ENCODE measurements at places on chromosomes 16 and 17.

- DNase-seq = no peak
These were observed 22.8 kb downstream of the PCTP start for GRCh38 chr17:55773671-55774070.

GRCh38 chr17:78013683-78014467 lies 55.4 kb downstream of the TNRC6C start:
- DNase-seq = no peak

DNA sequence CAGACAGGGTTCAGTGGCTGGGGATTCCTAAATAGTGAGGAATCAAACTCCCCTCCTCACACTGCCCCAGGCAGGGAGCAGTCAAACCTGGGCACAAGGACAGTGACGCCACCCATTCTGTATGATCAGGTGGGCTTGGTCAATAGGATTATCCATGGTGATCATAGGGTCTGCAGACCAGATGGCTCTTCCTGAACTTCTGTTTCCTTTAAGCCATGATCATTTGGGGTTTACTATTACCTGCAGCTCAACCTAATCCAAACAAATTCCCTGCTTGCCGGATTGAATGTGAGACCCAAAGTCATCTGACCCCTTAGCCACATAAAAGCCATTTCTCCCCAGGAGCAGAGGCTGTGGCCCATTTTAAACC lies 54.3 kb downstream of the PLXDC1 start:
- DNase-seq = no peak

DNA sequence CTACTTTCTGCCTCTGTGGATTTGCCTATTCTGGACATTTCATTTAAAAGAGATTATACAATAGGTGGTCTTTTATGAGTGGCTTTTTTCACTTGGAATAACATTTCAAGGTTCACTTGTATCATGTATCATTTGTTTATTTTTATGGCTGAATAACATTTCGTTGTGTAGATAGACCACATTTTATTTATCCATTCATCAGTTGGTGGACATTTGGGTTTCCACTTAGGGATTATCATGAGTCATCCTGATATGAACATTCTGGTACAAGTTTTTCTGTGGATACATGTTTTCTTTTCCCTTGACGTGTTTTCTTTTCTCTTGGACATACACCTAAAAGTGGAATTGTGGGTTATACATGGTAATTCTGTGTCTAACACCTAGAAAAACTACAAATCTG lies 25.3 kb downstream of the PRSS54 start:
- no peak for DNase-seq

GRCh38 chr16:29743827-29744531 lies 1.8 kb downstream of the C16orf54 start:
- DNase-seq = no peak

GRCh38 chr16:13573903-13574302 lies 346.1 kb upstream of the ERCC4 start:
- no peak for DNase-seq

DNA sequence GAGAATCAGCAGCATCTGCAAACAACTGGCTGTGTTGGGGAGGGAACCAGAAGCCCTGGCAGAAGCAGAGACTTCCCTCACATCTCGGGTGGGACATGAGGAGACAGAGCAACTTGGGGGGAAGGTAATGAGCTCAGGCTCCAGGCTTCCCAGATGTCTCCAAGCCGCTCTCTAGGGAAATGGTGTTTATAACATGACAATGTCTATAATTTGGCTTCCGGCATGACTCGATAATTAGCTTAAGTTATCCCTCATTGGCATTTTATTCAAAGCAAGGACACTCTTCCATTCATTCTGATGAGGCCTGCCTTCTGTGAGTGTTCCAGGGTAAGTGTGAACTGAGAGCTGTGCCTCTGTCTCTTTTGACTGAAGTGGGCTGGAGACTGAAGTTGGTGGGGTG lies 14.7 kb upstream of the MLLT6 start:
- no peak for DNase-seq

- no peak for DNase-seq
These were observed 37.8 kb downstream of the MSI2 start for GRCh38 chr17:57294101-57294500.

- DNase-seq = no peak
These were observed 83.8 kb downstream of the ABCC1 start for GRCh38 chr16:16033208-16033717.

DNA sequence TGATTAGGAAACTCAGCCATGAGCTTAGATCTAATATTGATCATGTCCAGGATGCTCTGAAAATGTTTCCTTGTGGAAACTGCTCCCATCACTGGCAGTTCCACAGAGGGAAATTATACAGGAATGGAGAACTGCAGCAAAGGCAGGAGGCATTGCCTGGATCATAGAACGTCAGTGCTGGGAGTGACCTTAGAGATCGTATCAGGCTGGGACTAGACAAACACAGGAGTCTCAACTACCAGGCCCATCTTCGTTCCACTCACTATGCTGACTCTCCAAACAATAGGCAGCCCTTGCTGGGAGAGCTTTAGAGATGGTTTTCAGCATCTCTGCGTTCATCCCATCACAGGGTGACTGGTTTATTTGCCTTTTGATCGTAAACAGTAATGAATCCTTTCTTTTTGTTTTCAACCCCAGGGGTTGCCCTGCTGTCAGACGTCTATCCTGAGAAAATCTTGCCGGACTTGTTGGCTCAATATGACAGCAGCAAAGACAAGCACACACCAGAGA lies 130.3 kb downstream of the TANGO6 start:
- no peak for DNase-seq

- DNase-seq = no peak
These were observed 66.3 kb downstream of the BPTF start for GRCh38 chr17:67891481-67892119.

DNA sequence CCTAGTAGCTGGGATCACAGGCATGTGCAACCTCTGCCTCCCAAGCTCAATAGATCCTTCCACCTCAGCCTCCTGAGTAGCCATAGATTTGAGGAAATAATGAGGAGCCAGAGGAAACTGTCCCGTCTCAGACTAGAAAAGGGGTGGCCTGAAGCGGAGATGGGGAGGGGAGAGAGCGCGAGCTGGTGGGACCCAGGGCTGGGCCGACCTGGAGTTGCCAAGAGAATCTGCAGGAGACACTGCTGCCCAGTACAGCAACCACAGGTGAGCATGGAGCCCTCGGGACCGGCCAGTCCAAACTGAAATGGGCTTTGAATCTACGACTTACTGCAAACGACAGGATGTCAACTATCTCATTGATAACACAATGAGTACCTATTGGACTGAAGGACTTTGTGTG lies 24.3 kb downstream of the CD300A start:
- no peak for DNase-seq

- no peak for DNase-seq
These were observed 19.6 kb upstream of the CCL1 start for GRCh38 chr17:34382621-34383124.

GRCh38 chr17:71625330-71625729 lies 495.5 kb upstream of the SOX9 start:
- DNase-seq = no peak

GRCh38 chr16:1277617-1278282 lies 21.9 kb downstream of the TPSD1 start:
- DNase-seq = no peak

DNA sequence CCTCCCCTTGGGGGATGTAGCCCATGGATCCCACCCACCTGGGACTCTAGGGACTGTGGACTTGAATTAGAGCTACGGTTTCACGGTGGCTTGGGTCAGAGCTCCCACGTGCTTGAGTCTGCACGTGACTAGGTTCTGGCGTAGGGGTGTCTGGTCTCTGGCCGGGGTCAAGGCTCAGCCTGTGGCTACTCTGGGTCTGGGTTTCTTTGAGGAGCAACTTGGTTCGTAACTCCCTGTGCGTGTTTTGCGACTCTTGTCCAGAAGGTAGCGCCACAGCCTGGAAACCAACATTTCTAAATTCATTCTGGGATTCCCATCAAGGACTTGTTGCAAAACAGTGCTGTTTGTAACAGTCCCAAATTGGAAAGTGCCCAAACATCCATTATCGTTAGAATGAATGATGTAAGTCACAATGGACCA lies 470 bp upstream of the GGT6 start:
- DNase-seq = no peak

DNA sequence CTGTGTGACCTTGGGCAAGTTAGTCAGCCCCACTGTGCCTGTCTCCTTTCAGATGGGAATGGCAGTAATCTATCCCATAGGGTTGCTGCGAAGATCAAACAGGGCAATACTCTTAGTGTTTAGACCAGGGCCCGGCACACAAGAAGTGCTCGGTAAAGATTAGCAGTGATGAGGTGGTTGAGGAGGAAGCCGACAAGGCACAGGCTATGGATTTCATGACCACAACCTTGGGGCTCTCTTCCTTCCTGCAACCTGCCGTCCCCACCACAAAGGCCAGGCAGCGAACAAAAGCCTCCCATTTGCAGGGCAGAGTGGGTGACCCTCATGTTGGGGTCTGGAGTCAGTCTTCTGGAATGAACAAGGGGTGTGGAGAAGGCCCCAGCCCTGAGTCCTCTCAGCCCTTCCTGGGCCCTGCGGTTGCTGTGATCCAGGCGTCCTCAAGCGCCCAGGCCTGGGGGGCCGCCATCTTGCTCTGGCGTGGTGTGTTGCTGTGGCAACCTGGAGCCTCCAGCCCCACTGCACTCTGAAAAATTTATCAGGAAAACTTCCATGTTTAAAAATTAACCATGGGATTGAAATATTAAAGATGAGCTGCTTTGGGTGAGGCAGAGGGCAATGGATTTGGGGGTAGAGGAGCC lies 9.8 kb downstream of the ADAM11 start:
- DNase-seq = no peak

- no peak for DNase-seq
These were observed 518.6 kb downstream of the GRIN2A start for GRCh38 chr16:9663588-9663987.

DNA sequence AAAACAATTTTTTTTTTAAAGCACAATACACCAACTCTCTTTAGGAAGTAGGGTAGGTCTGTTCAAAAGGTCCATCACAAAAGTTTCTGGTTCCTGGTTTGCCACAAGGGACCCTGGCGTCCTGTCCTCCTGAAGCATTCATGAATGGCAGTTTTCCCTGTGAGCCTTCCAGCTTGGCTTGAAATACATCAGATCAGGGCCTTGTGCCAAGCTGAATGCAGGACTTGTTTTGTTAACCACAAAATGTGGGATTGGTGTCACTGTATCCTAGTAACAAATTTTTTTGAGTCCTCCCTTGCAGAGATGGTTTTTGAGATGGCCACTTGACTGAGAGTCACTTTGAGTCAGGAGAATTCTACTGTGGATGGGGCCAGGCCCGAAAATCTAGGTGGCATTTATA lies 3.9 kb downstream of the GNAO1 start:
- DNase-seq = no peak

DNA sequence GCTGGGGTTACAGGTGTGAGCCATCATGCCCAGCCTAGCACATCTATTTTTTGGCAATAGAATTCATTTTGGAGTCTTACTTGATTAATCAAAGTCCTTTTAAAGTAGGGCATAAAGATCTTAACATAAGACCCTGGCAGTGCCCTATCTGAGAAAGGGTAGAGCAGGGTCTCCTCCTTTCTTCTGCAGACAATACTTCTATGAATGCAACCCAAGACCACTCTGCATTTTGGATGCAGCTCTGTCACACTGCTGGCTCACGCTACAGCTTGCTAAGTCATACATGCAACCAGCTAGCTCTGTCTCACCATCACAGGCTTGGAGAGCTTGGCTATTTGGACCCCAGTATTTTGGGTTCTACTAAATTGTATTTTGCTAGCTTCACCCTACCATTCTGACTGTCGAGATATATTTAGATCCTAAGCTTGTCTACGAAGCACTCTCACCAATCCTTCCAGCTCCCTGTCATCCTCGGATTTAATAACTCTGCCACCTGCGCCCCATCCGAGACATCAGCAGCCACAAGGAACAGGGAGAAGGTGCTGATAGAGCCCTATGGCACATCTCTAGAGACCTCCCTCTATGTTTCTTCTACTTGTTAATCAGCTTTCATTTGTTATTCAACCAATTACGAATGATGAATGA lies 45.1 kb downstream of the RBFOX3 start:
- no peak for DNase-seq

- no peak for DNase-seq
These were observed 29.4 kb downstream of the CACNA1H start for GRCh38 chr16:1182316-1182671.

DNA sequence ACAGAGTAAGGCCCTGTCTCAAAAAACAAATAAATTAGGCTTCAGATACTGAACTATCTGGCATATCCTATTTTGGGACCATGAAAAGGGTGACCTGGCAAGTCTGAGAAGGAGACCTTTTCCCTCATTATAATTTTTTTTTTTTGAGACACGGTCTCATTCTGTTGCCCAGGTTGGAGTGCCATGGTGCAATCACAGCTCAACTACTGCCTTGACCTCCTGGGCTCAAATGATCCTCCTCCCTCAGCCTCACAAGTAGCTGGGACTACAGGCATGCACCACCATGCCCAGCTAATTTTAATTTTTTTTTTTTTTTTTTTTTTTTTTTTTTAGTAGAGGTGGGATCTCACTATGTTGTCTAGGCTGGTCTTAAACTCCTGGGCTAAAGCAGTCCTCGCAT lies 37.3 kb downstream of the PLCG2 start:
- DNase-seq = no peak

DNA sequence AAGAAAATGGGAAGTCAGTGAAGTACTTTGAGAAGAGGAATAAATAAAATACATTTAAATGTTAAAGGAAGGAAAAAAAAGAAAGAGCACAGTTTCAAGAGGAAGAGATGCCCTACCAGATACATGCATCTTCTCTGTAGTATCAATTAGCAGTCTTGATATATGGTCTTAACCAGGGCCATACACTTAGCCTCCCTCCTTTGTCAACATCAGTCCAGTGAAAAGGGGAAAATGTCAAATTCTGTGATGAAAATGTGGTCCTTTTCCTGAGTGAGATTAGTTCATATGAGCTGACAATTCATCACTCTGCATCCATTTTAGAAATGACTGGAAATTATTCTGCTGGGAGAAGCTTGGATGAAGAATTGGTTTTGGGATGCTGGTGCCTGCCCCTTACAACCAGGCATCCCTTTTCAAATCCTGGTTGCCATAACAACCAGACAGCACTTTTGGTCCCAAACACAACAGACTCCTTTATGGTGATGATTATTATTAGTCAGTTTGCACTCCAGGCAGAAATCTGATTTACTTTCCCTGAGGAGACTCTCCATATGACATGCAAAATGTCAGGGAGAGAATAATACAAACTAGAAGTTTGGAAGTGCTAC lies 933.6 kb upstream of the CDH8 start:
- DNase-seq = no peak

DNA sequence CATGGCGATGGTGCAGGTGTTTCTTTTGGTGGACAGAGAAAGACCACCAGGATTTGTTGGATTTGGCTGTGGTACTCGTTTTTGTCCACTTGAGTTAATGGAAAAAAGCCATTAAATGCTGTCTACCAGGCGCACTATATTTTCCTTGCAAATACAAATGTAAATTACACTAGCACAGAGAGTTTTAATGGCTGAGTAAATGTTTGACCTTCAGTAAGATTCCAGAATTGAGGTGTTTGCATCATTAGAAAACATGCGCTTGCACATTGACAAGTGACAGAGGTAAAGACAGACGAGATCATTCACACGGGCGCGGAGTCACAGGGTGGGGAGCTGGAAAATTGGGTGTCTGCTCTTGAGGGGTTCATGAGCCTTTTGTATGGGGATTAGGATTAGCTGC lies 53.5 kb upstream of the AKTIP start:
- no peak for DNase-seq
